Activated CD4-positive, alpha-beta memory T cell treated with anti-CD3 and anti-CD28 coated beads for 36 hours (primary cell): ENCODE measurements at places on chromosomes 11 and 22. TPM values are rescaled to one million over a fixed set of nuclear protein-coding genes. Genes with fewer than 3 reads are reported as not detected.

The RFPL3 gene
- not detected for total RNA-seq

The CALCB gene
- total RNA-seq, result 2.5 TPM

The APOL1 gene
- 46.3 TPM for total RNA-seq

The CALCA gene
- total RNA-seq, result not detected

The OR52N4 gene
- 0.29 TPM for total RNA-seq

The MPZL3 gene
- total RNA-seq, result 49.0 TPM

The XKR3 gene
- not detected for total RNA-seq

The TCIRG1 gene
- total RNA-seq, result 167 TPM

The UBQLN3 gene
- total RNA-seq, result not detected

The TPBGL gene
- total RNA-seq, result 0.07 TPM

The MAJIN gene
- total RNA-seq, result 0.82 TPM
